ENCODE measurements at places on chromosomes 2 and 18.

- no peak for DNase-seq
These were observed 25.3 kb upstream of the TNP1 start for GRCh38 chr2:216885117-216885553.

DNA sequence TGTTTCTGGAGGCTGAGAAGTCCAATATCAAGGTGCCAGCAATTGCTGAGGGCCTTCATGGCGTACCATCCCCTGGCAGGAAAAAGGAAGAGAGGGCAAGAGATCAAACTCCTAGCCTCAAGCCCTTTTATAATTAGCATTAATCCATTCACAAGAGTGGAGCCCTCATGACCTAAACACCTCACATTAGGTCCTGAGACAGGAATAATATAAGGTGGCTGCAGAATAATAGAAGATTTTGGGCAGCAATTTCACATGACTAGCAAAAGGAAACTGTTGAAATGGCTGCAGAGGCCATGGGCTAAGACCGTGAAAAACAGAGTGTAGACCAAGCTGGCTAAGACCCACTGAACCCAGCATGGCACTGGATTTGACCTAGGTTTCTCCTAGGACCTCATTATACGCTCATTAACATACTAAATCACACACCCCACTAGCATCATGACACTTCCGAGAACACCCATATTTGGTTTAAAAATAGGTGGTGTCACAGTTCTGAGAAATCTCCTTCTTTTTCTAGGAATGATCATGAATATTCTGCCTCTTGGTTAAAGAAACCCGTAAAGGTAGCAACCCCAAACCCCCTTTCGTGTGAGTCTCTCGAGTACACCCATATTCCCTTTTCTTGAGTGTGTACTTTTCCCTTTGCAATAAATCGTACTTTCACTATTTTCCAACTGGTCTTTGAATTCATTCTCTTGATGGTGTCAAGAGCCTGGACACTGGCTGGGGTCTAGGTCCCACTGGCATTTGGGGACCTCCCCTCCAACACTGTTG lies 3.1 kb upstream of the MYCN start:
- no peak for DNase-seq

DNA sequence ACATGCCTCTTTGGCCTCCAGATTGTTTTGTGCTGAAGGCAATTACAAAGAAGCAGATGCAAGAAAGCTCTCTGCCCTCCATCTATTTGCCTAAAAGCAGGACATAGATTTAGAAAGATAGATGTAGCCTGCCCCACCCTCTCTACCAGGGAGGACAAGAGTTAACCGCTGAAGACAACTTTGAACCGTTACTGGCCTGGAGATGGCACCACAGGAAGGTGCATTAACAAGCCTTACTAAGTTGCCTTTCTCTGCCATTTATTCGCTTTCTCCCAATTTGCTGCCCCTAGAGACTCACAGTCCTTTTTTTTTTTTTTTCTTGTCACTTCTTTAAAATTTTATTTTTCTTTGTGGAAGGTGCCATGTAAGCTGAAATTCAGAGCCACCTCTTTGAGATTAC lies 28.8 kb upstream of the RMDN2 start:
- DNase-seq = no peak

- no peak for DNase-seq
These were observed 89.3 kb upstream of the SMAD2 start for GRCh38 chr18:48019557-48020325.

- no peak for DNase-seq
These were observed 24.0 kb downstream of the GPR55 start for GRCh38 chr2:230901006-230901405.

DNA sequence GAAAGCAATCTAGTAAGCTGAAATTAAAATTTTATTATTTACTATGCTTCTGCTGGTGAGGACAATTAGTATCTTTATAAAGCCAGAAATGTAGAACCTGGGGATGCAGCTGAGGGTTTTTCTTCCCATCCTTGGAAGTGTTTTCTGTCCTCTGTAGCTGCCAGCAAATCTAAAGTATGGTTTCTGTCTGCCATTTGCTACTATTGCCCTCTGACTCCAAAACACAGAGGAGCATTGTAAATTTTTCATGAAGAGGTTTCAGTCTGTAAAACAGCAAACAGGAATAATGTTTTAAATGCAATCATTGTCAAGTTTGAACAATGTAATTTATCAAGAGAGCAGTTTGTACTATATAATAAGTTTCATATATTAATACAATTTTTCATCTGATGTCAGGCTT lies 258.8 kb downstream of the ZNF407 start:
- DNase-seq = no peak
